Right cardiac atrium (tissue), 5 donors: ENCODE measurements at places on chromosomes 3 and 15. TPM values are rescaled to one million over a fixed set of nuclear protein-coding genes. Genes with fewer than 3 reads are reported as not detected.
A peak's percentile ranks its signal among the peaks of the same experiment; 100 is the strongest.

Gene TRIM42
- not detected for total RNA-seq

Gene KLHL40
- total RNA-seq = 0.22 TPM

DNA sequence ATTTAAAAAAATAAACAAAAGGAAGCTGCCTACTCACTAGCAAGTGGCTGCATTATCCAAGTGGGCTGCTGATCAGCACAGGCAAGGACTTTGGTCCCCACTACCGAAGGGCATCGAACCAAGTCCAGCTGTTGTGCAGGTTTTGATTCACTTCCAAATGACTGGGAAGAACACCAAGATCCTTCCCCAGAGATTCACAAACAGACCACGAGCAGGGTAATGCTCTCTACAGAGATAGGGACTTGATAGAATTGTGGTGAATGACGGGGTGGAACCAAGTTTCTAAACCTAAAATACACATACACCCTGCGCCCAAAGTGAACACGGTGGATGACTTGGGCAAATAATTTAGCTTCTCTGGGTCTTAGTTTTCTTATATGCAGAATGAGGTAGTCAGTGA lies 203.7 kb upstream of the ICE2 start:
- DNase-seq = no peak

- no peak for DNase-seq
Measured at GRCh38 chr3:125200731-125201139, 11.8 kb downstream of the SLC12A8 start.

- DNase-seq = no peak
Measured at GRCh38 chr3:197365586-197365985, 67.2 kb upstream of the DLG1 start.

DNA sequence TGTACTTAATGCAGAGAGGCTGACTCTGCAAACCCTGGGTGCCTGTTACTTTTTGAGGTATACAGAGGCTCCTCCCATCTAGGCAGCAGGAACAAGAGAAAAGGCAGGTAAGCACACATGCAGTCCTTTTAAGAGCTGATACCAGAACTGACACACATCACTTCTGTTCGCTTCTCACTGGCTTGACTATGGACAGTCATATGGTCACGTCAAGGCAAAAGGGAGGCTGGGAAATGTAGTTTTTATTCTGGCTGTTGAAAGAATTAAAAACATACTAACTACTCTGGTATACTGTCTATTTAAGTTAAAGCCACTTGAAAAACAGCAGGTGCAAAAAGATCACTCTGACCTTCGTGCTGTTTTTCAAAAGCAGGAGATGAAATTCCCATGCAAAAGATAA lies 218.3 kb downstream of the CTNNB1 start:
- DNase-seq = no peak

DNA sequence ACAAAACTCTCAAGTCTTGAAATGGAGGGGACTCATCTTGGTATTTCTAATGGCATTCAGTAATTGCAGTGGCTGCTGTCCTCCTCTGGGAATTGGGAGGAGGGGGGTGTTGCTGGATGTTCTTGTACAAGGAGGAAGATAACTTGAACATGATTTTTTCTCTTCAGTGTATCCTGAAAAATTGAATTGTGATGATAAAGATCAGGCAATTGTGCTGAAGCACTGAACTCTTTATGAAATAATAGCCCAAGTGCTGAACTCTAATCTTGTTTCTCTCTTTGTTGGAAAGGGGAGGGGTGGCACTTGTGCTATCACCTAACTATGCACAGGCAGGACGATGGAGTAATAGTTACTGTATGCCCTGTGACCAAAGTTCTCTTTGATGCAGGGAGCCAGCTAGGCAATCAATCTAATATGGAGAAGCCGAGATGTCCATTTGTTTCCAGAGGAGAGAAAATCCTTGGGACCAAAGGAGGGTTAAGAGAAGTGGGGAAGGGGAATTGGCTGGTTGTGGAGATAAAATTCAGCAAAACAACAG lies 68.1 kb upstream of the ATP2C1 start:
- DNase-seq = no peak

DNA sequence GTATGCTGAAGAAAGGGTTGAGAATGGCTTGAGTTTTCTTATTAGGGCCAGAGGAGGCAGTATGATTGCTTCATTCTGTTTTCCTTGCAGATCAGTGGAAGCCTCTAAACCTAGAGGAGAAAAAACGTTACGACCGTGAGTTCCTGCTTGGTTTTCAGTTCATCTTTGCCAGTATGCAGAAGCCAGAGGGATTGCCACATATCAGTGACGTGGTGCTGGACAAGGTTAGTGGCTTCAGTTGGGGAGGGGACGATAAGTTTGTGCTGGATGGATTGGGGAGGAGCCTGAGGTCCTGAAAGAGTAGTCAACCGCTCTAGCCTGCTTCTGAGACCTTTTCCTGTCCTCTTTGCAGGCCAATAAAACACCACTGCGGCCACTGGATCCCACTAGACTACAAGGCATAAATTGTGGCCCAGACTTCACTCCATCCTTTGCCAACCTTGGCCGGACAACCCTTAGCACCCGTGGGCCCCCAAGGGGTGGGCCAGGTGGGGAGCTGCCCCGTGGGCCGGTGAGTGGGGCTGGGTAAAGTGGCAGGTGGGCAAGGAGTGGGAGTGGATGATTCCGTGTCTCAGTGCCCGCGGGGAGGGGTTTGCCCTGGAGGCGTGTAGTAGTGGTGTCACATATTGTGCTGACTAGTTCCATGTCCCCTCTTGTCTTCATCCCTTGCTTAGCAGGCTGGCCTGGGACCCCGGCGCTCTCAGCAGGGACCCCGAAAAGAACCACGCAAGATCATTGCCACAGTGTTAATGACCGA lies 8.5 kb downstream of the EIF4G1 start:
- peak; percentile 75 for DNase-seq

- DNase-seq = peak; percentile 76
Measured at GRCh38 chr3:16253601-16254000, 11.1 kb downstream of the DPH3 start.

- DNase-seq = no peak
Measured at GRCh38 chr15:81809543-81809942, 236.3 kb downstream of the MEX3B start.
